ENCODE measurements at places on chromosomes 16 and 17. TPM values are rescaled to one million over a fixed set of nuclear protein-coding genes. Genes with fewer than 3 reads are reported as not detected.

Gene TUBD1
- total RNA-seq, result 6.2 TPM

Gene FN3K
- total RNA-seq, result 13.2 TPM

Gene CCL8
- not detected for total RNA-seq

Gene RAB26
- 20.4 TPM for total RNA-seq

Gene SLC47A2
- total RNA-seq, result not detected

Gene CD300LG
- 0.56 TPM for total RNA-seq

Gene STH
- not detected for total RNA-seq

Gene DHRS13
- 4.0 TPM for total RNA-seq

Gene NAGS
- total RNA-seq, result 0.47 TPM

- DNase-seq, result no peak
- no peak overlapping the region for H3K27ac ChIP-seq
- H3K27me3 ChIP-seq, result no peaks in the 10 kb centered on the region
- no peak overlapping the region for H3K4me3 ChIP-seq
These were observed 19.5 kb downstream of the MINK1 start for GRCh38 chr17:4852567-4853207.

- no peak overlapping the region for H3K4me3 ChIP-seq
- no peak overlapping the region for H3K27ac ChIP-seq
- no peak for DNase-seq
These were observed 91.3 kb upstream of the SEC14L1 start for GRCh38 chr17:77049440-77049839.

GRCh38 chr16:75482434-75483205 is 12.6 kb downstream of the CHST6 start:
- H3K4me1 ChIP-seq, result no peaks in the 10 kb centered on the region
- H3K4me3 ChIP-seq, result no peak overlapping the region
- no peak overlapping the region for H3K27ac ChIP-seq
- H3K36me3 ChIP-seq, result no peaks in the 10 kb centered on the region

DNA sequence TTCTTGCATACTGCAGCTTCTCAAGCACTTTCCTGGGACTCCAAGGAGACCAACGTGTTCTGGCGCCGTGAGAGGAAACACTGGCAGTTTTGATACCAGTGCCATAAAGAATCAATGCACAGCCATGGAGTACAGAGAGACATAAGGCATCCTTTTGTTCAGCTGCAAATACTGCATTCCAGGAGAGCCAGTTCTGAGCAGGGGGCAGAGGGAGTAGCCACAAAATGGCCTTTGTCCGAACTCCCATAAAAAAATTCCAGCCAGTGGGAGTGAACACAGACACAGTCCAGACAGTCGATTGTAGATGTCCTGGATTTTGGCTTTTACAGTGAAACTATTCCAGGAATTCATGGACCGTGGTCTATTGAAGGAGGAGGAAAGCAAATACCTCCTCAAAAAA is 36.2 kb upstream of the TEKT3 start:
- peak overlapping the region; percentile 35 for H3K27ac ChIP-seq
- no peaks in the 10 kb centered on the region for H3K4me1 ChIP-seq
- H3K36me3 ChIP-seq, result no peaks in the 10 kb centered on the region
- no peak overlapping the region for H3K4me3 ChIP-seq
- no peak for DNase-seq

DNA sequence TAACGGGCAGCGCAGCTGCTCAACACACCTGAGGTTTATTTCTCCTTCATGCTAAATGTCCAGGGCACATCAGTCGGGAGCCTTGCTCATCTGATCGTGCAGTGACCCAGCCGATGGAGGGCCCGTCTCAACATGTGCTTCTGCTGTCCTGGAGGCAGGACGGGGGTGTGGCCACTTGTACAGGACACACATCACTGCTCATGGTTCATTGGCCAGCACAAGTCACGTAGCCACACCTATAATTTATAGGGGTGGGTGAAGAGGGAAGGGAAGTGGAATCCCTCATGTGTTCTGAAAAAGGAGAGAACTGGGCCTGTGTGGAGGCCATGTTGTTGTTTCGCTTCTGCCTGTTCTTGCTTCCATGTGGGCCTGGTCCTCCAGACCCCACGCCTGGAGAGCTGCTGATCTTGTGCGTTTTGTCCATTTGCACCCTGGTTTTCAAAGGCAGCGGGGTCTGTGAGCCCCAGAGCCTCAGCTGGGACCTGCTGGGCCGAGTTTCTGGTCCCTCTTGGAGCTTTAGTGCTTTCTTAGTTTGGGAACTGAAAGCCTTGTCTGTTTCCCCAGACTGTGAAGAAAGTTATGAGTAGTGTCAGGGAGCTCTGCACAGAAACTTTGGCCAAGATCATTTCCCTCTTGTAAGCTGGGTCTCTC is 60.5 kb downstream of the CMIP start:
- no peaks in the 10 kb centered on the region for H3K36me3 ChIP-seq
- no peaks in the 10 kb centered on the region for H3K27me3 ChIP-seq
- no peak for DNase-seq
- no peaks in the 10 kb centered on the region for H3K4me1 ChIP-seq

DNA sequence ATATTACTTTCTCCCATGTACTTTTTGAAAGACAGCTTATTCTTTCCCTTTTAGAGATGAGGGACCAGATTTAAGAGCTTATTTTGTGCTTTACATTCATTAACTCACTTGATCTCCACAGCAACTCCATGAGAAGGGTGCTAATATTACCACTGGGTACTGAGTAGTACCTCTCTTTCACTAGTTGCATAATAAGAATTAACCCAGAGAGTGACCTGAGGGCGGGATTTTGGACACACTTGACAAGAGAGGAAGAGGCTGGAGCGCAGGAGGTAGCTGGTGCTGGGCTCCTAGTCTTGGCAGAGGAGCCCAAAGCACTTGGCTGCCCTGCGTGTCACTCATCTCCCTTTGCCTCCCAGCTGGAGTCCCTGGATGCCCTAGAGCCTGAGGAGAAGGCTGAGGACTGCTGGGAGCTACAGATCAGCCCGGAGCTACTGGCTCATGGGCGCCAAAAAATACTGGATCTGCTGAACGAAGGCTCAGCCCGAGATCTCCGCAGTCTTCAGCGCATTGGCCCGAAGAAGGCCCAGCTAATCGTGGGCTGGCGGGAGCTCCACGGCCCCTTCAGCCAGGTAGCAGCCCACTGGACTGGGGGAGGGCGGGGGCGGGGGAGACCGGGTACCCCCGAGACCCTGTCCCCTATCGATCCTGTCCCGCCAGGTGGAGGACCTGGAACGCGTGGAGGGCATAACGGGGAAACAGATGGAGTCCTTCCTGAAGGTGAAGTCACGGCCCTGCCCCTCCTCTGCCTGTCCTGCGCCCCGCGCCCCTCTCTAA is 1.7 kb upstream of the MAZ start:
- peaks cover 8% of the 10 kb centered on the region for H3K4me1 ChIP-seq
- DNase-seq, result no peak
- H3K4me3 ChIP-seq, result peak overlapping the region; percentile 73

- H3K4me1 ChIP-seq, result no peaks in the 10 kb centered on the region
- H3K27ac ChIP-seq, result no peak overlapping the region
- no peak overlapping the region for H3K4me3 ChIP-seq
- no peaks in the 10 kb centered on the region for H3K27me3 ChIP-seq
- H3K36me3 ChIP-seq, result no peaks in the 10 kb centered on the region
These were observed 73.6 kb downstream of the SOCS1 start for GRCh38 chr16:11182411-11182810.

GRCh38 chr17:19346351-19347255 is 15.9 kb downstream of the B9D1 start:
- H3K4me1 ChIP-seq, result no peaks in the 10 kb centered on the region
- no peak for DNase-seq
- H3K27me3 ChIP-seq, result no peaks in the 10 kb centered on the region
- H3K36me3 ChIP-seq, result no peaks in the 10 kb centered on the region
- no peak overlapping the region for H3K27ac ChIP-seq
- H3K4me3 ChIP-seq, result no peak overlapping the region

DNA sequence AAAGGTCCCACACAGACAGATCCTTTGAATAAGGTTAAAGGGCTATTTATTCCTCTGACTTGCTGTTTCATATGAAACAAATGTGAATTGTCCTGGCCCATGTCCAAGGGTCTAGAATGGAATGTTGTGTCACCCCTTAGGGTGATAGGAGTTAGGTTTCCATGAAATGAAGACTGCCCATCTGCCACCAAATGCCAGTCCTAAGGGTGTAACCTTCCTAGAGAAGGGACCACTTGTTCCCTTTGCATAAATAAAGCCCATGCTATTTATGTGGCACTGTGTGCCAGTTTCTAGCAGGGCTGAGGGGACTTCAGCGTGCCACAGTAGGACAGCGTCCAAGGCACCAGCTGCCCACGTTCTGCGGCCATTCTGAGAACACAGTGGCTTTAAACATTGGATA is 171.3 kb downstream of the ABCA8 start:
- H3K27me3 ChIP-seq, result no peaks in the 10 kb centered on the region
- no peaks in the 10 kb centered on the region for H3K4me1 ChIP-seq
- no peak overlapping the region for H3K27ac ChIP-seq
- no peaks in the 10 kb centered on the region for H3K36me3 ChIP-seq
- H3K4me3 ChIP-seq, result no peak overlapping the region

GRCh38 chr16:21159281-21159951 is 942 bp downstream of the LDAF1 start:
- H3K4me1 ChIP-seq, result peaks cover 19% of the 10 kb centered on the region
- DNase-seq, result peak; percentile 47
- peak overlapping the region; percentile 78 for H3K4me3 ChIP-seq
- H3K27me3 ChIP-seq, result no peaks in the 10 kb centered on the region
- no peaks in the 10 kb centered on the region for H3K36me3 ChIP-seq
- peak overlapping the region; percentile 12 for H3K27ac ChIP-seq

GRCh38 chr16:733382-734207 is 6.7 kb downstream of the HAGHL start:
- no peak overlapping the region for H3K27ac ChIP-seq
- peaks cover 40% of the 10 kb centered on the region for H3K36me3 ChIP-seq
- peak; percentile 40 for DNase-seq

GRCh38 chr16:57020651-57021050 is 31.3 kb downstream of the NLRC5 start:
- no peaks in the 10 kb centered on the region for H3K36me3 ChIP-seq
- H3K4me1 ChIP-seq, result no peaks in the 10 kb centered on the region
- no peak overlapping the region for H3K27ac ChIP-seq
- DNase-seq, result no peak

DNA sequence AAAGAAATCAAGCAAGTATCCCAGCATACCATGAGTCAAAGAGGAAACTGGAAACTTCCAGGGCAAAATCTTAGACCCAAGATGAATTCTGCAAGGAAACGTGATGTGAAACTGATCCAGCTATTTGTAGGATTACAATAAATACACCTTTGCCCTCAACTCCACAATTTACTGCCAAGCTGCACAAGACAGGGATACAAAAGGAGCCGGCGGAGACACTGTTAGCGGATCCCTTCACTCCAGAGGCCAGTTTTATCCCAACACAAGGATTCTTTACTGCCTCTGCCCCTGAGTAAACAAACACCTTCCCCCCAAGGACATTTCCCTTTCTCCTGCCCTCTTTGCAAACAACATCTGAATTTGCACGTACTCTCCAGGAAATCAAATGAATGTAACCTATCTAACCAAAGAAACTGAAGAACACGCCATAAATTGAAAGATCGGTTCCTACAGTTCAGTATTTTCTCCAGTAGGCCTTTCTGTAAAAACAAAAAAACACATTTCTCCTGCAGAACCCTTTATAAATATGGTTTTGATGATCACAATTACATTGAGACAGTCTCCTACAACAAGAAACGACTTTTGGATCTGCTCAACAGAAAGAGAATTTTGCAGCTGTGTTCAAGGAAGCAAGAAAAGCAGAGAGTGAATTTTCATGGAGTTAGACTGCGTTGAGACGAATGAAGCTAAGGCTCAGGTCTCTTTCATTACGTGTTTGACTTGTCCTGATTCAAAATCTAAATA is 1.4 kb upstream of the CBX2 start:
- DNase-seq, result no peak
- no peak overlapping the region for H3K27ac ChIP-seq
- H3K4me3 ChIP-seq, result no peak overlapping the region
- H3K36me3 ChIP-seq, result no peaks in the 10 kb centered on the region

DNA sequence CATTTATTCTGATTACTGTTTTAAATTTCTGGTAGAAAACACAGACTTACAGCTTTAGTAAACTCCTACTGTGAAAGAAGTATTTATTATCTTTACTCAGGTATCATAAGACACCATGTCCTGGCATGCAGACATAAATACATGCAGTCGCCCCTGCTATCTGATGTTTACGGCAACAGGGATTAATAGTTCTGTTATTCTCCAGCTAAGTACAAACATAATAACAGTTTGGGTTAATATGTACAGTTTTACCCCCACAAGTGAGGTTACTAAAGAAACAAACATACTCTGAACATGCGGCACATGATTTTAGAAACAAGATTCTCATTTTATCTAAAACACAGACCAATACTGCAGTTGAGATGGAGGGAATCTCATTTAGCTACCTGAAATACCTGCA is 170.8 kb downstream of the ABCA8 start:
- no peaks in the 10 kb centered on the region for H3K36me3 ChIP-seq
- no peak overlapping the region for H3K4me3 ChIP-seq
- H3K27ac ChIP-seq, result no peak overlapping the region
- no peak for DNase-seq
- no peaks in the 10 kb centered on the region for H3K27me3 ChIP-seq
- H3K4me1 ChIP-seq, result no peaks in the 10 kb centered on the region

GRCh38 chr16:22642416-22643088 is 131.9 kb downstream of the NPIPB5 start:
- no peaks in the 10 kb centered on the region for H3K4me1 ChIP-seq
- H3K4me3 ChIP-seq, result no peak overlapping the region
- no peaks in the 10 kb centered on the region for H3K27me3 ChIP-seq
- no peak for DNase-seq
- H3K27ac ChIP-seq, result no peak overlapping the region
- H3K36me3 ChIP-seq, result no peaks in the 10 kb centered on the region

DNA sequence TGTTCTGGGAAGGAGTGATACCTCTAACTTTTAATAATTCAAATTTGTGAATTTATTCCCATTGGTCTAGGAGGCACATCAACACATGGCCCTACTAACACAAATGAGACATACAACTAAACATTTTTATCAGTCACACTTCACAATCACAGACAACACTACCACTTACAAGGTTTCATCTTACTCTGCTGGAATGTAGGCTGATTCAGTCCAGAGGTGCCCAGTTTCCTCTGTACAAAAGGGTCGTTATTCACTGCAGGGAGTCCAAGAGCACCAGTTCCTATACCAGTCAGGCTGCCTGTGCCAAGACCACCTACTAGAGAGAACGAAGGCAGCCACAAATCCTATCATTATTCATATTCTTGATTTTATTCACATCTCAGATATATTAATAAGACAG is 41.4 kb downstream of the SETD6 start:
- no peaks in the 10 kb centered on the region for H3K4me1 ChIP-seq
- no peak overlapping the region for H3K4me3 ChIP-seq
- no peak overlapping the region for H3K27ac ChIP-seq
- DNase-seq, result no peak
- peaks cover 3% of the 10 kb centered on the region for H3K36me3 ChIP-seq

DNA sequence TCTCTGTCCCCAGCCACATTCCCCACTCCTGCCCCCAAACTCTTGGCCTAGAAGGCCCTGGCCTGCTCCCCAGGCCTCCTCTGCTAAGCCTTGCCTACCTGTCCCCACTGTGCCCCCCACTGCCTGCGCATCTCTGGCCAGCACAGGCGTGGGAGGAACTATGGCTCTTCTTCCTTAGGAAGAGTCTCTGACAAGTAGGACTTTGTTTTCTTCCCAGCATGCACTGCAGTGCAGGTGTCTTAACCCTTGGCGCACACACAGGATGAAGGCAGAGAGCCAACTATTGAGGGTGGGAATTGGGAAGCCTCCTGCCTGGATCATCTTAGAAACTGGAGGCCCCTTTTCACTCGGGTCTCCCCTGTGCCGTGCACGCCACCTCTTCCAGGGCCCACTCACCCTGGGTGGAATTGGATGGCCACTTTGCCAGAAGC is 3.6 kb downstream of the AMDHD2 start:
- DNase-seq, result no peak
- H3K4me1 ChIP-seq, result no peaks in the 10 kb centered on the region
- no peak overlapping the region for H3K4me3 ChIP-seq
- no peaks in the 10 kb centered on the region for H3K27me3 ChIP-seq
- H3K36me3 ChIP-seq, result peaks cover 8% of the 10 kb centered on the region

Measured in pancreas (tissue), 10 donors.